Ovary (tissue), 10 donors: ENCODE measurements at places on chromosomes 4 and X. TPM values are rescaled to one million over a fixed set of nuclear protein-coding genes. Genes with fewer than 3 reads are reported as not detected.

DLG3 gene
- total RNA-seq, result 27.3 TPM

GRCh38 chr4:80948141-80948540, 82.4 kb upstream of the BMP3 start:
- DNase-seq, result no peak

DNA sequence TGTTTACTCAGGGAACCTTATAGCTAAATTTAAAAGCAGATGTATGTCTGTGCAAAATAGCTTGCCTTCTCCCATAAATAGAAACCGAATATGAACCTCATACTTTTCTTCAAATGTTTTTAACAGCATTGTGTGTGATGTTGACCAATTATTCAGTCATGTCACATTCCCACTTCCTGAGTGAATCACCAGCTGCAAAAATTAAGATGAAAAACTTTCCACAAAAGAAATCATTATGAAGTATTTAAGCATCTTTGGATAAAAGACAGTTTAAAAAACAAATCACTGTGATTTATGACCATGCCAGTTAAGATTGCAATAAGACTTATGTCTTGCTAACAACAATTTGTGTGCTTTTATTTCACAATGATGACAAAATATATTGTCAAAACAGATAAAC, 220.1 kb downstream of the PDGFC start:
- DNase-seq, result no peak

DNA sequence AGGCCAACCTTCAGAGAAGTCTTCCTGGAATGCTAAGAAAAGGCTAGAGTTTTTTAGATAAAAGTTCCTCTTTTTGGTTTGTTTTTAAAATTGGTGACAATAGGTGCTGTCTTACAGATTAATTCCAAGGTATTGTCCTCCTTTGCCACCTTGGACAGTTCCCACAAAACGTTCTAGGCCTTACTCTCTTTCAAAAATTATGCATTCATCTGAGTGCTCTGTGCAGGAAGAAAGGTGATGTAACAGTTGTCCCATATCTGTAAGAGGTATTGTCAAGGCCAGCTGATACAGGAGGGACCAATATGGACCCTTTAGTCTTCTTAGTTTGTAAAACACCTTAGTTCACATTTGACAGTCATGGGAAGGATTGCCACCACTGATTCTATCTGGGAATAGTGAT, 15.9 kb upstream of the CXCL5 start:
- no peak for DNase-seq

DNA sequence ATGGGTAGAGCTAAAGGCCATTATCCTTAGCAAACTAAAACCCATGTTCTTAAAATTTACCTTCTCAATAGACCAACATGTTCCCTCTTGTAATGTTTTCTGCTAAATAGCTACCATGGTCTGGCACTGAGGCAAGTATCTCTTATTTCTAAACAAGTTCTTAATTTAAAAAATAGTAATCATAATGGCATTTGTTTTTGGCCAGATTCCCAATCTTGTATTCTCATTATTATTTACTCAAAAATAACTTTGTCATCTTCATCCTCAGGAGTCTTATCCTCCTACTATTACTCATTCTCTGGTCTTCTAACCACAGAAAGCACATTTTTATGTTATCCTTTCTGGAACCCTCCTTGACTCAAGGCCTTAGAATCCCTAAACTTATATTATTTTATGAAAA, 931.2 kb downstream of the CCSER1 start:
- DNase-seq, result no peak

GRCh38 chr4:168666531-168666930, 169.7 kb downstream of the PALLD start:
- no peak for DNase-seq
